Anterior cingulate cortex (tissue), 58 donors: ENCODE measurements at places on chromosomes 2 and 18.

- DNase-seq, result no peak
Measured at GRCh38 chr18:74631623-74632350, 34.1 kb downstream of the ZNF407 start.

GRCh38 chr2:109632158-109632789 lies 18.1 kb downstream of the SOWAHC start:
- DNase-seq, result no peak

DNA sequence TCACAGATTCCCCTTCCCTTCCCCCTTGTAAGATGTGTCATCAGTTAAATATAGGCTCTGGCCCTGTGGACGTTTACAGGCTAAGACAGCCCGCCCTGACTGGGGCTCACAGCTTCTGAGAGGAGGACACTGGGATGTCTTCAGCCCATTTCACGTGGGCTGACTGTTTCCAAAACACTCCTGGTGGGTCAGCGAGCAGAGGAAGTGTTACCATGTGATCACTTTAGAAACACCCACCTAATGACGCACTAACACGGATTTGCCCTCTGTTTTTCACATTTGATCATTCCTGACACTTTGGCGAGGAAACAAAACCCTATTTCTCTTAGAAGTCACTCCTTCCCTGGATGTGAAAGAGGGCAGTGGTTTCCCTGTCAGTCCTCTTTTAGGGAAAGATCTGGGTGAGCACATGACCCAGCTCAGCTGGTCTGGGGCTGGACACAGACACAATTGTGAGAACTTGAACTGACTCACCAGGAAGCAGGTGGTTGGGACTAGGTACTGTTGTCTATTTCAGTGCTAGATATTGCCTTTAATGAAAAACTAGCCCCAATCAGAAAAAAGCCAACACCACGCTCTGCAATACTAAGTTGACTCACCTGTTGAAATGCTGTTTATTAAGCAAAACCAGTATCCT lies 38.8 kb downstream of the BMP10 start:
- no peak for DNase-seq

DNA sequence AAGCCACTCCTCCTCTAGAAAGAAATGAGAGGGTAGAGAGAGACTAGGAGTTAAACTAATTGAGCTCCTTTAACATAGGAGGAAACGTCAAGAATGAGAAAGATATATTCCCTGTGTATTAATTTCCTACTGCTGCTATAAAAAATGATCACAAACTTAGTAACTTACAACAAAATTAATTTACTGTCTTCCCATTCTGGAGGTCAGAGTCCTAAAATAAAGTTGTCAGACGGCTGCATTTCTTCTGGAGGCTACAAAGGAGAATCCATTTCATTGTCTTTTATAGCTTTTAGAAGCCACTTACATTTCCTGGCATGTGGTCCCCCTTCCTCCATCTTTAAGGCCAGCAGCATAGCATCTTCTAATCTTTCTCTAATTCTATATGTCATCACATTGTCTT lies 26.9 kb downstream of the ICA1L start:
- no peak for DNase-seq

DNA sequence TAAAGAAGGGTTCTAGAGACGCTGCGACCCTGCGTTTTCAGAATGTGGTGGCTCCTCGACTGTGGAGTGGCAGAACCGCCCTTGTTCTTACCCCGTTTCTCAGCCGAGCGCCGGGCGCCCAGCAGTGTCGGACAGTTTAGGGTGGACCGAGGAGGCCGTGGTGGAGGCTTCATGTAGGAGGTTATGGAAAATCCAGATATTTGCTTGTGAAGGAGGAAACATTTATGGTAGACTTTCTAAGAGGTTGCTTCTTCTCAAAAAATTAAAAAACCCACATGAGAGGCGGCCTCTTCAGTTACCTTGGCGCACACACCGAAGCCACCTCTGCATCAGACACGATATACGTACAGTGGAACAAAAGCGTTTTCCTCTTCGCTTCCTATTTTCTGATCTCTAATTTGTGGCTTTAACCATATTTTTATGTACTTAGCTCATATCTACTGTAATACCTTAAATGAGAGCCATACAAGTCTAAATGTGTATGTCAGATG lies 120.8 kb downstream of the NFATC1 start:
- DNase-seq, result no peak

DNA sequence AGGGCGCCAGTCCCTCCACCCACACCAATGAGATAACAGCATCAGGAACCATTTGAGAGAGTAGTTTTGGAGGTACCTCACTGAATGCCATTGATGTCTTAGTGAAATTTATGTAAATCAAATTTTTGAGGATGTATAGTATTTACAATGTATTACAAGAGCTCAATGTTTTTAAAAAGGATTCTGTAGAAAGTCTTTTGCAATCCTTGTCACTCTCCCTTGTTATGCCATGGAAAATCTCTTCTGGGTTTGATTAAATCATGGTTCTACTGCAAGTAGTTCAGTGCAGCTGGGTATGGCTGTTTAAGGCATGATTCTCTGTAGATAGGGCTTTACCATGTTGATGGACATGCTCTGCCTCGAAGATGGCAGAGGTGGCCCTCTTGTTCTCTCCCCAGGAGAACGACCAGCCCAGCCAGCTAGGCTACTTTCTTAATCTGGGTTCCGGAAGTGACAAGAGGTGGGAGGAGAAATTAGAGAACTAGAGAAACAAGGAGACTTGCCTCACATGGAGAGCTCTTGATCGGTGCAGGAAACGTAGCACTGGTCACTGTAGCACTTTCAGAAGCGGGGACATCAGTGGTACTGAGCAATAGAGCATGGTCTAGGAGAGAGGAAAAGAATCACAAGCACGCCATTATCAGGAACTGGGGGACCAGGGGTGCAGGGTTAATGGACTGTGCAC lies 202.7 kb downstream of the CLIP4 start:
- DNase-seq, result no peak

DNA sequence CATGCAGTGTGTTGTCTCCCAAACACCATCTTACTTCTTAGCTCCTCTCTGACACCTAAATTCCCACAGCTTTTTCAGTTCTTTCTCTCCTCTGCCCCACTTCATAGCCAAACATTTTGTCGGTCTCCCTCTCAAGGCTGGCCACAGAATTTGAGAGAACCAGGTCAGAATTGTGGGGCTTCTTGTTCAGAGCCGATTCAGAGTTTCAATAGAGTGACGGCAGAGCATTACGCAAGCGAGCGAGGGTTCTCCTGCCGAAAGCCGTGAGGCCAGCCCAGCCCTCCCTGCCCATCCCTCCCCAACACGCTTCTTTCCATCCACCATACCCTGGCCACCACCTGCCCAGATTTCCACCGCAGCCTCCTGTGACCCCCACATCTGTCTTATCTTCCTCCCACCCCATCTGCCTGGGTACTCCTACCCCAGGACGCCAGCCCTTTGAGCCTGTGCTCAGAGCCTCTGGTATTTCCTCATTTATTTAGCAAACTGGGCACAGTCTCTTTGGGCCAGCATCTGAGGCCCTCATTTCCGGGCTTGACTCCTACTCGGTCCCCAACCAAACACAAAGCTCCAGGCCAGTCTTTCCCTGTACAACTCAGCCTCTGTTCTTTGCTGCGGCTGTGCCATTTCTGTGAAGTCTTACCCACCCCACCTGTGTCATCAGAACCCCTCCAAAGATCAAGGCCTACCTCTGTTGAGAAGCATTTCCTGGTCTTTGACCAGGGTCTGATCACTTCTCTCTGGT lies 70.0 kb upstream of the MAP4K4 start:
- DNase-seq, result no peak

- no peak for DNase-seq
Measured at GRCh38 chr2:230362030-230362691, 35.2 kb downstream of the SP140L start.

- no peak for DNase-seq
Measured at GRCh38 chr2:68936427-68936826, 16.3 kb downstream of the GKN2 start.

- DNase-seq, result no peak
Measured at GRCh38 chr2:64787698-64788097, 134.0 kb upstream of the SERTAD2 start.

- no peak for DNase-seq
Measured at GRCh38 chr2:1586923-1587840, 157.1 kb downstream of the PXDN start.

DNA sequence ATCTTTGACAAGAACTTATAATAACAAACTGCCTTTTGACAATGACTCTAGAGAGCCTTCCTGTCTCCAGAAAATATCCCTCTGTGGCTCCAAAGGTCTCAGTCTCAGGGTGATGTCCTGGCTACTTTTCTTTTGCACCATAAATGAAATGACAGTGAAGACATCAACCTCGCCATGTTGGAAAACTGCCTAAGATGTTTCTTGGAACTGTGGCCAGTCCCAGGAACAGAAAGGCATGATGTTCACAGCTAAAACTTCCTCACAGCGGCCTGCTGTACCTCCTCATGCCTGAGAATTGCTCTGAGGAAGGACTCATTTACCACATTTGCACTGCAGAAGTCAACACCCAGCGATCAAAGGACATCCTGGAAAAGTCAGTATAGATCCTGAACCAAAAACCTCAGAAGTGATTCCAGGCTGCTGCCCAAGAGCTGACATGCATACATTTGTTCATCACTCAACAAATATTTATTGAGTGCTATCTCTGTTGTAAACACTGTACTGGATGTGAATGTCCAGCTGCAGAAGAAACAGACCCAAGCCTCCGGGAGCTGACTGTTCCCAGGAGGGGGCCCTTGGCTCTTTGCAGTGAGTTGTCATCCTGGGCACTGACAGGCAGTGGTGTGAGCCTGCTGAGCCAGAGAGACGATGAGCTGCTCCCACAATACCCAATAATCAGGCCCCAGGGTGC lies 64.3 kb upstream of the ACSL3 start:
- no peak for DNase-seq
